ENCODE measurements at places on chromosomes 5 and 9.

DNA sequence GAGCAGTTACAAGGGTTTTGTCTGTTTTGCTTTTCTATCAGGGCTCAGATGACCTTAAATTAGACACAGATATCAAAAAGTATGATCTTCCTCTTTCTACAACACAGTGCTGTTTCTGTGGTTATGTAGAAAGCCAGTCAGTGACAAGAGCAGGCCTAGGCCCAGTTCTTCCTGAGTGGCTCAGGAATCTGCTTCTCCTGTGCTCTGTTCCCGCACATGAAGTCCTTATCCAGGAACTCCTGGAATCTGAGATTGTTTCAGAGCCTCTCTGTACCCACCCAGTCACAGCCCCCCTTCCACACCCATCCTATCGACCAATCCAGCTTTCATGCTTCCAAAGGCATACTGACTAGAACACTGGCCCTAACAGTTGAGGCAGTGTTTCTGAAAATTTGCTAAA, 40.4 kb upstream of the SMU1 start:
- DNase-seq = no peak

GRCh38 chr5:67093279-67093678, 103.3 kb downstream of the CD180 start:
- no peak for DNase-seq

- no peak for DNase-seq
Measured at GRCh38 chr9:3955305-3955687, 344.6 kb downstream of the GLIS3 start.

DNA sequence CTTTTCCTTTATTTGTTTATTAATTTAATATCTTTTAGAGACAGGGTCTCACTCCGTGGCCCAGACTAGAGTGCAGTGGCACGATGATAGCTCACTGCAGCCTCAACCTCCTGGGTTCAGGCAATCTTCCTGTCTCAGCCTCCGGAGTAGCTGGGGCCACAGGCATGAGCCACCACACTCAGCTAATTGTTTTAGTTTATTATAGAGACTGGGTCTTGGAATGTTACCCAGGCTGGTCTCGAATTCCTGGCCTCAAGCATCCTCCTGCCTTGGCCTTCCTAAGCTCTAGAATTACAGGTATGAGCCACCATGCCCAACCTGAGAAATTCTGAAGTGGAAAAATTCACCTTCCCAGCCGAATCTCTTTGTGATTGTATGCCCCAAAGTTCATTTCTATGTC, 139.4 kb upstream of the SLC12A2 start:
- DNase-seq = no peak

DNA sequence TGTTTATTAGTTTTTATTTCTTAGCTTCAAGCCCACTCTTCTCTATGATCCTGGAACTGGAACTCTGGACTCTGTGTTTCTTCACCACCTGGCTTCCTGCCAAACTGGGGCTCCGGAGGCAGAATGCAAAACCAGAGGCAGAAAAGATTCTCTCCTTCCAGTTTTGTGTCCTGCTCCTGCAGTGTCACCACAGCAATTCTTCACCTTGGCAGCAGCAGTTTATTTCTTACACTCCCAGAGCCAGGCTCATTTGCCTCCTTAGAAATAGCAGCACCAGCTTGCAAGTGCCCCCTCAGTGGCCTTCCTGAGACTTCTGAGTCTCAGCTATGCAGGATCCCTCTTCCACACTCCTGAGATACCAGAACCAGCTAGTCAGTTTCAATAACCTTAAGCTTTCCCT, 26.7 kb upstream of the CAMK4 start:
- DNase-seq = no peak

DNA sequence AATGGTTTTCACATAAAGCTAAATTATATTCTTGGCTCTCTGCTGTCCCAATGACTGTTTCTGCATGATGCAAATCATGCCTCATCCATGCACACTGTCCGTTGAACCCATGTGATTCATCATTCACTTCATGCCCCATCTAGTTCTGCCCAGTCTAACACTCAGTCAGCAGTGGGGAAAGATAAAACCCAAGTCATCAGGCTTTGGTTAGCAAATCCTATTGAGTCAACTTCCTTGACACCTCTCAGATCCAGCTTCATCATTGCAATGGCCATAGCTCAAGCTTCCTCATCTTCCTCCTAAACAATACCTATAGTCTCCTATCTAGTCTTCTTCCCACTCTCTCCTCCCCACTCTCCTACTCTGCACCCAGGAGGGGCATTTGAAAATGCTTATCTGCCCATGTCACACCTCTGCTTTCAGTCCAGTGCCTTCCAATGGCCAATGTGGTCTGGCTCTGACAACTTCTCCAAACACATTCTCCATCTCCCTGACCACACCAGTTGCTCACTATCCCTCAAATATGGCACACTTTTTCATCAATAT, 266.0 kb upstream of the TRIM32 start:
- no peak for DNase-seq

GRCh38 chr5:63145167-63145566, 566.5 kb downstream of the LRRC70 start:
- DNase-seq = no peak

DNA sequence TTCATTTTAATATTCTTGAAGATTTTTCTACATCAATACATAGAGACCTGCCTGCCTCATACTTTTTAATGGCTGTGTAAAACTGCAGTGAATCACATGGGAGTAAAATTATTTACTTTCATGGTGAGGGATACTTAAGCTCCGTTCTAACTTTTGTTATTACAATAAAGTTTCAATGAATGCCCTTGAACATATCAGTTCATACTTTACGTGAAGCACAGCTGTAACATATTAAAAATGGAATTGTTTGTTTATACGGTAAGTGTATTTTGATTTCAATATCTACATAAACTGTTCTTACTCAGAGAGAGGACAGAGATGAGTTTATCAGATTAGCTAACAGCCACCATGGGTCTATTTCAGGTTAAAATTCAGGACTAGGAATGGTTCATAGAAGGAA, 155.1 kb downstream of the NR3C1 start:
- DNase-seq = no peak

- DNase-seq = no peak
Measured at GRCh38 chr9:69811351-69811868, 9.2 kb upstream of the CFAP95 start.

- no peak for DNase-seq
Measured at GRCh38 chr5:15384176-15384575, 115.8 kb upstream of the FBXL7 start.

All from liver (tissue), 10 donors.